Jurkat, Clone E6-1 (cell line): ENCODE measurements at places on chromosomes 4 and X.

GRCh38 chr4:54400188-54400587 is 171.1 kb downstream of the PDGFRA start:
- DNase-seq = no peak

DNA sequence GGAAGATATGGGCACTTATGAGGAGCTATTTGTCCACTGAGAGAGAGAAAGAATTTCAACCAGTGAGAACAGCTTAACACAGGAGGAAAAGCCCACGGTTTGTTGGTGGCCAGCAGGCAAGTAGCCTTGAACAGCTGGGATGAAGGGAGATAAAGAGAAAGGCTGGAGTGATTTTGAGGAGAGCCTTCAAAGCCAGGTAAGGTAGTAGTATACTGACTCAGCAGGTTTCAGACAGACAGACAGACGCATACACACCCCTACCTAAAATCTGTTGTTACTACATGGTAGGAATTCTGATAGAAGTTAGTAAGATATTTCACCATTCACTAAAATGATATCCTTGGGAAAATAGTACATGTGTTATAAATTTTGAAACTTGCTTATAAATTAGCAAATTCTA is 60.5 kb downstream of the SEC24D start:
- DNase-seq = no peak

GRCh38 chr4:131613824-131614216 is 1535.3 kb upstream of the PCDH10 start:
- no peak for DNase-seq

GRCh38 chr4:151227731-151228130 is 49.2 kb upstream of the PRSS48 start:
- no peak for DNase-seq

- no peak for DNase-seq
Observed at GRCh38 chrX:47172549-47172948, 21.1 kb upstream of the UBA1 start.

DNA sequence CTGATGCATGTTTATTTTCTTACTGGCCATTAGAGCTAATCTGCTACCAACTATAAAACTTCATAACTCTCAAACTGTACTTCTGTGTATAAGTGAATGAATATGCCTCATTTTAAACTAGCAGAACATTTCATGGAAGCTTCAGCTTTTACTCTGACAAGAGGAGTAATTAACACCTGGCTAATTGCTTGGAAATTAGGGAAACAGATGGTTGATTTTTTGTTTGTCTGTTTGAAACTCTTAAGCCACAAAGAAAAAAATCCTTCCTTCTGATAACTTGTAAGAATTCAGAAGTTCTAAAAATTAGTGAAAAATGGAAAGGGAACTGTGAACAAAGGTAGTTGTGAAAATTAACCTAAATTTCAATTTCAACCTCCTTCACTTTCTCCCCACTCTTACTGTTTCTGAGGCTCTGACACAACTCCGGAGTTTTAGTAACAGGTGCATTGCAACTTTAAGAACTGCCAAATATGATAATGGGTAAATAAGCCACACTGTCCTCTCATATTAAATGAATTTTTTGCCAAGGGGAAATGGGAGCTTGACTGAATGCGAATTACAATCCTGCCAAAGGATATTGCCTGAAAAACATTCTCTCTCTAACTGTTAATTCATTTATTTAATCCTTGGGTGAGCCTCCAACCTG is 1.0 kb downstream of the EGF start:
- DNase-seq = no peak

- DNase-seq = no peak
Observed at GRCh38 chrX:16855363-16856075, 14.6 kb downstream of the RBBP7 start.

DNA sequence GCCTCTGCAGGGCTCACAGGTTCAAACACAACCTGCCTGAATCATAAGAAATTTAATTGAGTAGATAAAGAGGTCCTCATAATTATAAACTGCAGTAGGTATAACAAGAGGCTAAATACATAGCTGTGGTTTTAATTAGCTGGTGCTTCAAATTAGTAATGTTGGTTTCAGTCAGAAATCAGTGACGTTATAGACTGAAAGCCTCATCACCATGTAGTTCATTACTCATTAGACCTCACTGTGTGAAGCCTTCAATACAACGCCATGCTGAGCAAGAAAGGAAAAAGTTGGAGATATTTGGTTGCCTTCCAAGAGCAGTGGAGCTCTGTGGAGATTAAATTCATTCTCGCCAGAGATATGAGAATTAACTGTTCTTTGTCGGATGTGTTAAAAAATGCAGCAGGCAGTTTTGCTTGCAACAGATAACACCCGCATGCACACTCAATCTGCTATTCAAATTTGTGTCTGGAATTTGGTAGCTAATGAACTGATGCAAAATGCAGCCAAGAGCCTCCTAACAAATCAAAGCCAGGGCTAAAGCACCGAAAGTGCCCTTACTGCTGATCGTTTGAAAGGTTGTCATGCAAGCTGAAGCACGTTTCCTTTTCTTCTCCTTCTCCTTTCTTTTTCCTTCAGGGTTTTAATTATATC is 148.9 kb downstream of the AFF2 start:
- no peak for DNase-seq

DNA sequence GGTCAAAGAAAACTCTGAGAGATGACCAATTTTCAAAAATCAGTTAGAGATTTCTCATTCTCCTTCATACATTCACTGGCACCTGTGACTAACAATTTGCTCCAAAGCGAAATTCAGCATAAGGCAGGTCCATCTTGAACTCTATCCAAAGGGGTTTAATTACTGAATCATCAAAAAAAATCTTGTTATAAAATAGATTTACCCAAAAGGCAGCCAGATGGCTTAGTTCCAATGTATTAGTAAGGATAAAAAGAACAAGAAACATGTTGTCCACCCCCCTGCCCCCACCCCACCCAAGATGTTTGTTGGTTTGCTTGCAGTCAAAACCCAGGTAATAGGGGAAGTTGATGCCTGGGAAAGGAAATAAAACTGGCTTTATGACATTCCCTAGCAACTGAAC is 200.3 kb downstream of the ANTXR2 start:
- DNase-seq = no peak

DNA sequence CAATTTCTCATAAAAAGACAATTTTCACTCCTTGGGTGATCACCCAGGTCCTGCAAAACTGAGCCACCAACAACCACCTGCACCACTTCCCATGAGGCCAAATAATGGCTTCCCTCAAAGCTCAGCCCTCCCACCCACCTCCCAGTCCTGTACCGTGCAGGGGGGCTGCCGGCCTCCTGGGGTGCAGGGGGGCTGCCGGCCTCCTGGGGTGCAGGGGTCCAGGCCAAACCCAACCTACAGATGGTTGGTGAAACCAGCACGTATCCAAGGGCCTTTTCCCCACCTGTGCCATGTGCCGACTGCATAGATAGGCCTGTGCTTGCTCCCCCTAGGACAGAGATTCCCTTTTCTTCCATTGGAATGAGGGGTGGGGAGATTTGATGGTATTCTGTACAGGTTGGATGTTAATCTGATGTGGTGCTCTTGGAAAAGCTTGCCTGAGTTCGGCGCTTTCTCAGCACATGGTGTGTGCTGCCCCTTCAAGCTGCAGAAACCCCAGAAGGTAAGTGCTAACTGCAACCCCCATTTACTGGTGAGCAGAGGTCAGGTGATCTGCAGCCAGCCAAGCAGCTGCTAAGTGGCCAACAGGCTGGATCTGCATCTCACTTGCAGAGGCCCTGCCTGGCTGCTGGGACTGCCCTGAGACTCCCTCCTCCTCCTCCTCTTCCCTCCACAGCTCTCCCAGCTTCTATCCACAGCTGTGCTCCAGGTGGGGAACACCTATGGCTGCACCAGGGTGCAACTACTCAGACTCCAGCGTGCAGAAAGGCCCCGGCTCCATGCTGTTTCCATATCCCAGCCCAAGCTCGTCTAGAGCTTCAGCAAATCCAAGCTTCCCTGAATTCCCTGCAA is 38.8 kb downstream of the FRG1 start:
- no peak for DNase-seq

GRCh38 chrX:124791492-124792095 is 445.2 kb downstream of the SH2D1A start:
- DNase-seq = no peak

DNA sequence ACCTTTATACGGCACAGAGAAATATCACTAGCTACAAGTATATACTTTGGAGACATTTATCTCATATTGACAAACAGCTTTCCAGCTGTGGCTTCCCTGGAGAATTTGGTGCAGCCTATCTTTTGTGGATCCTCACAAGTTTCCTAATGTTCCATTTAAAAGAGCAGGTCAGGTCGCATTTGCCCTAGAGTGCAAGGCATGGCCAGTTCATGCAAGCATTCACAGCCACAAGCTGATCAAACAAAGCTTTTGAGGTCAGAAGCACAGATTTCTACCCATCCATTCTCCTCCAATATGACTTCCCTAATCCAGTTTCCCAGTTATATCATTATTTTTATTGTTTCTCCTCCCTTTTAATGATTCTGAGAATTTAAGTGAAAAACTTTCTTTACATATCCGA is 1008.4 kb upstream of the AGA start:
- DNase-seq = no peak

DNA sequence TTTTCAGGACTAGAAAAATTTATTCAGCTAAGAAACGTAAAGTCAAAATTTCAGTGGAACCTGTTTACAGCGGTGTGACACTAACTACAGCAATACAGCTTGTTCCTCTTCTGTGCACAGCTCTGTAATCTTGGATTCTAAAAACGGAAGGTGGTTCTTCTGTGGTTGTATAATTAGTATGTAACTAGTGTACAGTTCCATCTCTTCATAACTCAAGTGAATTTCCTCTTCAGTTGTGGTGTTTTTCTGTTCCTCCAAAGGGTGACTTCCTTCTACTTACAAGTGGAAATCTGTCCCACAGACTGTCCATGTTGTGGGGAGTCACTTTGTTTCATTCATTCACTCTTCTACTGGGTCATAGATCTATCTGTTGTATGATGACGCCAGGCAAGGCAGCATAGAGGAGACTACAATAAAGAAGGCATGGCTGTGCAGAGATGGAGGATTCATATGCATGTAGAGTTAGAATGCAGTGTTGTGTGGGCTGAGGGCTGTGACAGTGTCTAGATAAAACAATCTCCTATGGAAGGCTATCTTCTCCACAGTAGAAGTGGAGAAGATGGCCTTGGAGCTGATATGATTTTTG is 5.4 kb downstream of the DAPP1 start:
- peak; percentile 14 for DNase-seq

GRCh38 chrX:136387951-136388502 is 87.3 kb downstream of the ADGRG4 start:
- no peak for DNase-seq

- DNase-seq = no peak
Observed at GRCh38 chr4:15901007-15901406, 37.5 kb downstream of the FGFBP1 start.

GRCh38 chrX:41137589-41137988 is 52.3 kb downstream of the USP9X start:
- DNase-seq = peak; percentile 10

DNA sequence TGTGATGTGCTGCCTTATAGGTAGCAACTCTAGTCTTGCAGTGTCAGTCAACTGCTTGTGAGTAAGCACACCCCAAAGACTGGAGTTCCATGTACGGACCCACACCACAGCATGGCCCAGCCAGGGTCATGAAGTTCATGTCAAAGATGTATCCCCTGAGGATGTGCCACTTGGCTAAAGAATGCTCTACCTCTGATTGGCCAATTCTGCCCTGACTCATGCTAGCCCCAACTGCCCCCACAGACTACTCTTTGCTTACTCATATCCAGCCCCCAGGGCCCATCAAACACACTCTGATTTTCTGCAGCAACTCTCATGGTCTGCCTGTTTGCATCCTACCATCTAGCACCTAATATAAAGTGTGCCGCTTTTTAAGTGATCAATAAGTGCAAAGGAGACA is 62.5 kb downstream of the CHRDL1 start:
- no peak for DNase-seq

GRCh38 chr4:182827954-182828353 is 89.2 kb downstream of the DCTD start:
- no peak for DNase-seq

GRCh38 chrX:38205039-38205438 is 15.6 kb downstream of the SRPX start:
- DNase-seq = no peak

DNA sequence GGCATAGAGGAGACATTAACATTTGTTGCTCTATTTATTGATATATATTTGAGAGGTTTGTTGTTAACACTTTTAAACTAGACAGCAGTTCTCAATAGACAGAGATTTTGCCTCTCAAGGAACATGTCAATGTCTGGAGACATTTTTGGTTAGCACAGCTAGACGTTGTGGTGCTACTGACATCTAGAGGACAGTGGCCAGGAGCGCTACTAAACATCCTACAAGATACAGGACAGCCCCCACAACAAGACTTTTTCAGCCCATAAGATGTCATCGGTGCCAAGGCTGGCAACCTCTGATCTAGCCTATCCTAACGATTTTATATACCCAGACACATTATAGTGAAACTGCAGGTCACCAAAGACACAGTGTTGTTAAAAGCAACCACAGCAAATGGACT is 18.4 kb upstream of the CTSO start:
- DNase-seq = no peak

GRCh38 chr4:127069675-127070074 is 563.1 kb upstream of the INTU start:
- DNase-seq = no peak

DNA sequence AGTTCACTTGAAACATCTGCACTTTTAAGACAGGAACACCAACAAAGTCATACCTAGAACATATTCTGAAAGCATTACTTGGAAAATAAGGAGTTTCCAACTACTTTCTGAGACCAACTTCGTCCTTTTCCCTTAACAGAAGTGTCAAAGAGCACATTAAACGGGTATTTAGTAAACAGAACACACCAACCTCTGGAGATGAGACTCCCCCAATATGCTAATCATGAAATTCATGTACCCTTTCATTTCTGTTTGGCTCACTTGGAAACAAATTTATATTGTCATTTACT is 69.2 kb downstream of the NOCT start:
- no peak for DNase-seq

DNA sequence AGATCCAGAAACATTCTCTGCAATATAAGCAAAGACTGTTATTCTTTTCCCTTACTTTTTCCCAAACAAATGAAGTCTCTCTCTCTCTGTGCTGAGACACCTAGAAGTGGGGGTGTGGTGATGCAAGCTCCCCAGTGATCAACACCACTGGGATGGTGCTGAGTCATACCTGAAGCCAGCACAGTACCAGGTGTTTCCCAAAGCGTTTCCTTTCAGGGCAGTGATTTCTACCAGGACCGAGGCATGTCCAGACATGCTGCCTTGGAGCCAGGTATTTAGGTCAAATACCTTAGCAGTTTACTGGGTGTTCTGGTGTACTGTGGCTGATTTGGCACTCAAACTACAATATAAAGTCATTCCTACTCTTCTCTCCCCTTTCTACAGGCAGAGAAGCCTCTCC is 726.5 kb downstream of the FAM133A start:
- no peak for DNase-seq
